Stimulated activated CD4-positive, alpha-beta T cell treated with anti-CD3 and anti-CD28 coated beads, Interleukin-12 subunit alpha, Interleukin-12 subunit beta, amount 100 ng/mL, for 24 hours (primary cell): ENCODE measurements at places on chromosomes 12 and 14.
A peak's percentile ranks its signal among the peaks of the same experiment; 100 is the strongest.

GRCh38 chr12:132804426-132804861, 24.2 kb downstream of the GOLGA3 start:
- no peak for DNase-seq

DNA sequence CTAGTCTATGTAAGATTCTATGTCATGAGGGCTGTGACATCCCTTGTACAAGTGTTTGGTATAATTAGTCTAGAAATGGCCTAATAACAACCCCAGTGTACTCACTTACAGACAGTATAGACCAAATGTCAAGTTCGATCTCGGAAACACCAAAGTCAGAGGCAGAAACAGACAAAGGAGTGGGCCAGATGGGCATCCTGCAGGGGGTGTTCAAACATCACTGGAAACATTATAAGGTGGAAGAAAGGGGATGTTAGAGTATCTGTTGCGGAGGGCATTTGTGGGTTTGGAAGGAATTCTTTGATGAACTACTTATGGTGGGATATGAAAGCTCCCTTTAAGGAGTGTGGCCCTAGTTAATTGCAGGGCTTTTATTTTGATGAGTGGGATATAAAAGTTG, 134.6 kb downstream of the ESR2 start:
- no peak for DNase-seq

DNA sequence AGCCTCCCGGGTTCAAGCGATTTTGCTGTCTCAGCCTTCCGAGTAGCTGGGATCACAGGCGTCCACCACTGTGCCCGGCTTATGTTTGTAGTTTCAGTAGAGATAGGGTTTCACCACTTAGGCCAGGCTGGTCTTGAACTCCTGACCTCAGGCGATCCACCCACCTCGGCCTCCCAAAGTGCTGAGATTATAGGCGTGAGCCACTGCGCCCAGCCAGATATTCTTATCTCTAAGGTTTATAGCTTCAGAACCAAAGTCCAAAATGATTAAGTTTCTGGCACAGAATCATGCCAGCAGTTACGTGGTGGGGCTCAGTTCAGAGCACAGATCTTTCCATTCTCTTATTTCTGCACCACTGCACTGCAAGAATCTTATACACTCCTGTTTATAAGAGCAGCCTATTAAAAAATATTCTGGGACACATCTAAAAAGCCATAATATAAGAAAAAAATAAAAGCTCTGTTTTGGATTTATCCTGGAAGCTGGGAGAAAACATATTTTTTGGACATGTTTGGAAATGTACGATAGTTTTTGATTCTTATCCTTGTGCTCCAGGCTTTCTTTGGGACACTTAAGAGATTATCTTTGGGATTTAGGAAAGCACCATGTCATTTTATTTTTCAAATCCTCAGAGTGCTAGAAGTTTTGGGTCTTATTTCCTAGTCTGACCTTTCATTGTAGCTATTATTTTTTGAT, 129.6 kb downstream of the LMNTD1 start:
- DNase-seq, result no peak

DNA sequence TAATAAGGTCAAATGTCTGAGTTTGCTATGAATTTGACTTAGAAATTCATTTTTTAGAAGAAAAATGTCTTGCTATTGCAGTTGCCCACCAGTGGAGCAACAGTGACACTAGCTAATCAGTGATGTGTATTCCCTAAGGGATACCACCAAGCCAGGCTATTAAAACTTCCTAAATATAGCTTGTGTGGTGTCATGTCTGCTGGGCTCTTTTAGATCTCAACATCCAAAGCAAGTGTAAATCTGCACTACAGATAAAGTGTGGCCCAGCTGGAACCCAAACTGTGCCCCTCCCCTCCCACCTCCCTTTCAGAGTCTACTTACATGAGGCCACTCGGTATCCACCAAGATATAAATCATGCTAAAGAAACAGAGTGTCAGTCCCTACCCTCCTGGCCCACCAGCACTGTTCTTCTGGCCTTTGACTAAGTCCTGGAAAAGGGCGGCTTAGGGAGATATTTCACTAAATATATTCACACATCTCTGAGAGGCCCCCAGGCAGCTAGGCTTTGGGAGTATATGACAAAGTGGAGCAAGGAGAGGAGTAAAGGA, 53.8 kb downstream of the SLC35F4 start:
- no peak for DNase-seq

- DNase-seq, result no peak
Observed at GRCh38 chr12:67468549-67469245, 179.8 kb upstream of the DYRK2 start.

GRCh38 chr12:7157391-7157790, 27.2 kb downstream of the CLSTN3 start:
- DNase-seq, result no peak

GRCh38 chr14:67432050-67432564, 20.1 kb upstream of the PLEK2 start:
- no peak for DNase-seq

DNA sequence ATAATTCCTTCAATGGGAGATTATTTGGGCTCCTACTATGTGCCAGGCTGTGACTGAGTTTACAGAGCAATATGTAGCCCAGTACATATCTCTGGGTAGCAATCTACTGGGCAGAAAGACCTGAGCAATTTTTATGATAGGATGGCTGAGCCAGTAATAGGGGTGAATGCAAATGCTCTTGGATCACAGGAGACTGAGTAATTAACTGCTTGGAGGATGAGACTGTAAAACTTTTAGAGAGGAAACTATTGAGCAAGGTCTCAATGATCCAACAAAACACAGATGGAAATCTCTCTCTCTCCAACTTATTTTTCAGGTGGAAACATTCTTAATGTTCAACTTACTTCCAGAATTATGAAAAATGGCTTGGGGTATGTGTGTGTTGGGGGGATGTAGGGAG, 402.2 kb downstream of the AEBP2 start:
- DNase-seq, result no peak

GRCh38 chr12:9198012-9198411, 10.2 kb downstream of the PZP start:
- no peak for DNase-seq

- DNase-seq, result no peak
Observed at GRCh38 chr12:101238800-101239329, 28.8 kb upstream of the SLC5A8 start.

- DNase-seq, result no peak
Observed at GRCh38 chr14:75831952-75832351, 149.8 kb downstream of the TGFB3 start.

GRCh38 chr12:5650829-5651461, 219.0 kb downstream of the NTF3 start:
- no peak for DNase-seq

DNA sequence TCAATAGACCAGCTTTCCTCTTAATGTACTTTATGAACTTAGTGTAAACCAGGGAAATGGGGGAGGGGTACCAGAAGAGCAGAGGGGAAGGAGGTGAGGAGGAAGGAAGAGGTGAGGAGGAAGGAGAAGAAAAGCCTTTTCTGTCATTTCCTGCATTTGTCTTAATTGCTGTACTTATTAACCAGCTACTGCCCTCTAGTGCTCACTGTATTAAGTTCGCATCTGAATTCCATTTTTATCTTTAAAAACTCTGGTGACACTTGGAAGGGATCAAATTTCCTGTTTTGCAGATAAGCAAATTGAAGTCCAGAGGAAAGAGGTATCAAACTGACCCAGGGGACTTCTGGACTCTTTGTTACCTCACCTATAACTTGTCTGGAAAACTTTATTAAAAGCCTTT, 22.2 kb downstream of the MANSC1 start:
- DNase-seq, result no peak

DNA sequence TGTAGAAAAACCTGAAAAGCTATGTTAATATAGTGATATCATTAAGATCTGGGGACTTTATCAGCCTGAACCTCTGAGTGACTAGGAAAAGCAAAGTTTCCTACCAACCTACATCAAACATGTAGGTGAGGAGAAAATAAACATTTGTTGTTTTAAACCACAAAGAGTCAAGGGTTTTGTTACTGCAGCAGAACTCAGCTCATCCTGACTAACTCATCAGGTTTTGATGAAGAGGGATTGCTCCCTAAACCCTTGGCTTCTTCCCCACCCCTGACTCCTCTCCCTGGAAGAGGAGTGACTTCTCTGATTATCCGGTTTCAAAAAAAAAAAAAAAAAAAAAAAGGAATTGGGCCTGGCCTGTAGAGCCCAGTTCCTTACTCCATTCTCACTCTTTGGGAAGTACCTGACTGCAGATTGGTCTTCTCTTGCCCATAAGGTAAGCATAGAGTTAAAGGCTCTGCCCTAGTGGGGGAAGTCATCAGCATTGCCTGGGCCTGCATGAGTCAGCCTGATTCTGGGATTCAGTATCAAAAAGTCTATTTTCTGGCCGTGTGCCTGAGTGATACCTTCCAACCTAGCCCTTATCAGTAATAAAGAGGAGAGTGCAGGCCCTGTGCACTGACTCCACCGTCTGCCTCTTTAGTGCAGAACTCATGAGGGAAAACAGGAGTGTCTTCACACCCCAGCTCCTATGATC, 16.9 kb downstream of the BDKRB1 start:
- no peak for DNase-seq

DNA sequence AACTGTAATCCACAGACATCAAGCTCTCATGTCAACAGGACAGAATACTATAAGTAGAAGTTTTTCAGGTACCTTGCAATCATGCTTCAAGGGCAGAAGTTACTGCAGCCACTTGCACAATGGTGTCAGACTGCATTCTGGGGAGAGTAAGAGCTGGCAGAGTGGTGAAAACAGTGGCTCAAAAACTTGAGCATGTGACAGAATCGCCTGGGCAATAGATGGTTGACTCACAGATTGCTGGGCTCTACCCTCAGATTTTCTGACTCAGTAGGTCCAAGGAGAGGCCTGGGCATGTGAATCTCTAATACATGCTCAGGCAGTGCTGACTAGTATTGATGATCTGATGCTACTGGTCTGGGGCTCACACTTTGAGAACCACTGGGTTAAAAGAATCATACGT, 187.8 kb downstream of the TBX5 start:
- no peak for DNase-seq

- no peak for DNase-seq
Observed at GRCh38 chr12:12645485-12645884, 33.8 kb downstream of the CREBL2 start.

- no peak for DNase-seq
Observed at GRCh38 chr12:104314242-104314614, 10.7 kb downstream of the EID3 start.

- no peak for DNase-seq
Observed at GRCh38 chr12:41972196-41972595, 172.5 kb downstream of the GXYLT1 start.

DNA sequence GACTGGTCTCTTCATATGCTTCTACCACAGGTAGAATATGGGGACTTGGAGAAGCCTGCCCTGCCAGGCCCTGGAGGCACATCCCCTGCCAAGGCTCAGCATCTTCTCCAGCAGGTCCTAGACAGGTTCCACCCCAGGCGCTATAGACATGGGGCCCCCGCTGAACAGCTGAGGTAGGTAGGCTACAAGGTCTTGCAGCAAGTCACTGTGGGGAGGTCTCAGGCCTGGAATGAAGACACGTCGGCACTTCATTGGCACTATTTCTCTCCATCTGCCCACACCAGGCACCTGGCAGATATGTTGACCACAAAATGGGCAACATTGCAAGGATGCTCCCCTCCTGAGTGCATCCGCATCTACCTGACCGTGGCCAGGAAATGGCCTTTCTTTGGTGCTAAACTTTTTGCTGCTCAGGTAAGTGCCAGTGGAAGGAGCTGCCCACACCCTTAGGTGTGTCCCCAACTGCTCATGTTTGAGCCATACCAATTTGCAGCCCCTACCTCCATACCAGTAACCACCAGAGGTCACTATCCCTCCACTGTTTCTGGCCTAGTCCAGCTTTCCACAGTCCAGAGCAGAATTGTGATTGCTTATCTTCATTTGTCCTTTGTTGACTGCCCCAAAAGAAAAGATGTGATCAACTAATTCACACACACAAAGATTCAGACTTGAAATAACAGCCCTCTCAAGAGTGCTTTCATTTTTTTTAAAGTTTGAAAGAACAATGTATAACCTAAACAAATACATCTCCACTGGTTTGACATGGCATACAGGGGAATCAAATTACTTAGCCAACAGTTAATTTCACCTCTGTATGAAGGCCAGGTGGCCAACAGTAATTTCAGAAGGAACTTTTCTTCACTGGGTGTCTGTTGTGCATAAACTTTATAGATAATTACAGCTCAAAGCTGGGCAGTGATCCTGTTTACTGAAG, 16.1 kb downstream of the PIGH start:
- no peak for DNase-seq

- peak; percentile 15 for DNase-seq
Observed at GRCh38 chr12:62123721-62124203, 136.4 kb upstream of the USP15 start.

- no peak for DNase-seq
Observed at GRCh38 chr14:55519473-55520080, 60.4 kb upstream of the KTN1 start.

DNA sequence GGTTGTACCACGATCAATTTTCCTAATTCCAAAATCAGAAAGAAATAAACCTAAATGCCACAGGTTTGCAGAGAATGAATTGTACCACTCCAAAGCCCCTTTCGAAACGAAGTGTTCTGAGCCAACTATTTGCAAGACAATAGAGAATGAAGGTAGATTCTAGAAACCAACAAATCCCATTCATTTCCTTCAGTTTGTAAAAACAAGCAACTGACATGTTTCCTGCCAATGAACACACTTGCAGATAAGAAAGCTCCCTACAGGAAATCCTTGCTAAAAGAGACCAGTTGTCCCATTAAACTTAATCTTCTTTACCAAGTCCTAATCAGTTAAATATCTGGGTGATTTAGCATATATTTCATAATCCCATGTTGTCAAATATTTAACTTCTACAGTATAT, 198.4 kb upstream of the FOXN3 start:
- no peak for DNase-seq

GRCh38 chr14:79742142-79742541, 469.2 kb downstream of the DIO2 start:
- DNase-seq, result no peak

GRCh38 chr12:91364471-91365184, 182.0 kb upstream of the DCN start:
- no peak for DNase-seq

- DNase-seq, result no peak
Observed at GRCh38 chr12:24153079-24153478, 203.6 kb upstream of the SOX5 start.

GRCh38 chr12:107622001-107622400, 63.6 kb upstream of the PWP1 start:
- no peak for DNase-seq

GRCh38 chr12:130350715-130351114, 13.0 kb downstream of the PIWIL1 start:
- no peak for DNase-seq

- no peak for DNase-seq
Observed at GRCh38 chr14:105517096-105517495, 9.3 kb upstream of the TMEM121 start.

DNA sequence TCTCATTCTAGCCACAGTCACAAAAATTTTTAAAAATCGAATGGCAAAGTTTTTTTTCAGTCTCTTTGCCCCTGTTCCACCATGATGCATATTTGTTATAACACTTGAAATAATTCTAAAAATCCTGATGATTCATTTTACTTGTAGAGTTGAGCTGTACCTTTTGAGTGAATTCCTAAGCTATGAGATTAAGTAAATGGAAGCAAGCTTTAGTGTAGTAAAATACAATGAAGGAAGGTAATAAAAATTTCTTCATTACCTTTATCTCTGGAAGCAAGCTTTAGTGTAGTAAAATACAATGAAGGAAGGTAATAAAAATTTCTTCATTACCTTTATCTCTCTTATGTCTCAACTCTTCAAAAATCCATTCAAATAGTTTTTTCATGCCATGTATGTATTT, 46.1 kb downstream of the TMTC3 start:
- no peak for DNase-seq

GRCh38 chr12:4121506-4122020, 152.0 kb upstream of the CCND2 start:
- DNase-seq, result no peak

GRCh38 chr12:43158126-43158525, 393.9 kb downstream of the ADAMTS20 start:
- DNase-seq, result no peak
